Kidney tubule cell (primary cell): ENCODE measurements at places on chromosomes 7 and 10.

- DNase-seq, result no peak
Observed at GRCh38 chr10:132987671-132988571, 45.6 kb upstream of the CFAP46 start.

- peak; percentile 64 for DNase-seq
Observed at GRCh38 chr7:27423290-27423689, 180.7 kb downstream of the EVX1 start.

- peak; percentile 42 for DNase-seq
Observed at GRCh38 chr10:59839576-59839975, 66.8 kb downstream of the CCDC6 start.

DNA sequence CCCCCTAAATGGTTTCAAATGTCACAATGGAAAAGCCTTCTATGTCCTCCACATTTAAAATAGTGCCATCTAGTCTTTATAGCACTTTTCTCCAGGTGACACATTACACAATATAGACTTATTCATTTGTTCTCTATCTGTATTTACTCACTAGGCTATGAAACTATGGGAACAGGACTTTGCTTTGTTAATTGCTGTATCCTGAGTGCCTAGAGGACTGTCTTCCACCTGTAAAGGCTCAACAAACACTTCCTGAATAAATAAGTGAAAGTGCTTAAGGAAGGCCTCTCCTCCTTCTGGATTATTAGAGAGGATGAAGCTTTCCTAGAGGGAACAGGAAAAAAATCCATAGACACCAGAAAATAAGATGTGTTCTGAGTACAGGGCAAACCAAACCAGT, 397.6 kb upstream of the LRRN3 start:
- no peak for DNase-seq

DNA sequence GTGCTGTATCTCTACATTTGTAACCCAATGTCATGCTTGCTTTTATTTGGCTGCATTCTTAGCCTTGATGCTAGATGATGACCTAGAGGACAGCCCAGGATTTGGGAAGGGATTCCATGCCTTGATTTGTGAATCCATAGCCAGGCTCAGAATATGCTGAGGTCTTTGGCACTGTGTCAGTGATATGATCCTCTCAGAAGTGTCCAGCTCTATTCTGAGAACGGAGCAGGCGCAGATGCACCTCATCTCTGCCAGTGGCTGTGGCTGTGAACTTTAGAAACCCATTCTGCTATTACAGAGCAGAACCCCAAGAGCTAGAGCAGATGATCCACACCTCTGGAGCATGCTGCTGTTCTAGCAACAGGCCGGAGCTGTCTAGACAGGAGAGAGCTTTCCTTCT, 212.8 kb downstream of the TRIL start:
- no peak for DNase-seq

- no peak for DNase-seq
Observed at GRCh38 chr10:113533801-113534200, 19.1 kb upstream of the HABP2 start.

GRCh38 chr10:77581738-77582137, 55.9 kb downstream of the KCNMA1 start:
- DNase-seq, result no peak

DNA sequence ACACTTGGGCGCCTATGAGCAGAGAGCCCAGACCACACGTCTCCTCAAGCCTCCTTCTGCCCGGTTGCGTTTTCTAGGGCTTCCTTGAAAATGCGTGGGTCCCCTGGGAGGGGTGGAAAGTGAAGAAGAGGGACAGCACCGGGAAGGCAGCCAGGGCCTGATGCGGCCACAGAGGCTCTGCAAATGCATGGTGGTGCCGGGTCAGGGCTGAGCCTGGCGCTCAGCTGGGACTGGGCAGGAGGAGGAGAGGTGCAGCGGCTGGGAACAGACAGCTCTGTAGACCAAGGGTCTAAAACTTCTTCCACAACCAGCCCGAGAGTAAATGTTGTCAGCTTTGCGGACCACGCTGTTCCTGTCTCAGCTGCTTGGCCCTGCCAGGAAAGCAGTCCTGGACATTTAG, 1.6 kb downstream of the DPYSL4 start:
- no peak for DNase-seq

GRCh38 chr7:17195576-17195975, 102.9 kb upstream of the AHR start:
- peak; percentile 2 for DNase-seq

GRCh38 chr7:155987681-155988235, 175.5 kb upstream of the SHH start:
- no peak for DNase-seq

DNA sequence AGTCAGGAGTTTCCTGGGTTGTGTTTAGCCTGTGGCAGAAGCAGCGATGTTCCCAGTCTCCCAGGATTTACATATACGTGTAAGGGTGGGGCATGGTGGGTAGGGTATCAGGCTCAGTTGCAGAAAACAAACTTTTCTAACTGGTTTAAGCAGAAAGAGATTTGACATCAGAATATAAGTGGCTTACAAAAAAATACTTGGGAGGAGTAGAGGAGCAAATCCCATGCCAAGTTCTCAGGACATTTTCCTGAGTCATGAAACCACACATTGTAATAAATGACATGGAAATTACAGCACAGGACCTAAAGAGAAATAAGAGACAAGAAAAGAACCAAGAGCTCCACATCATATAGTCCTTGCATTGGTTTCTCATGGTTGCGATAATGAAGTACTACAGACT, 26.2 kb upstream of the FRMD4A start:
- peak; percentile 26 for DNase-seq

DNA sequence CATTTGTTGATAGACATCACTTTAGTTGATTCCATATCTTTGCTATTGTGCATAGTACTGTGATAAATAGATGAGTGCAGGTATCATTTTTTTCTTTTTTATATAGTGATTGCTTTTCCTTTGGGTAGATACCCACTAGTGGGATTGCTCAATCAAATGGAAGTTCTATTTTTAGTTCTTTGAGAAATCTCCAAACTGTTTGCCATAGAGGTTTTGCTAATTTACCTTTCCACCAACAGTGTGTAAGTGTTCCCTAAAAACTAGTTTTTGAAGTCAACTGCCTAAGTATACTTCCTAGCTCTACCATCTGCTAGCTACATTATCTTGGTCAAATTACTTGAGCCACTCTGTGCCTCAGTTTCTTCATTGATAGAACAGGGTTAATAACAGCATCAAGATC, 31.5 kb upstream of the RSBN1L start:
- no peak for DNase-seq

DNA sequence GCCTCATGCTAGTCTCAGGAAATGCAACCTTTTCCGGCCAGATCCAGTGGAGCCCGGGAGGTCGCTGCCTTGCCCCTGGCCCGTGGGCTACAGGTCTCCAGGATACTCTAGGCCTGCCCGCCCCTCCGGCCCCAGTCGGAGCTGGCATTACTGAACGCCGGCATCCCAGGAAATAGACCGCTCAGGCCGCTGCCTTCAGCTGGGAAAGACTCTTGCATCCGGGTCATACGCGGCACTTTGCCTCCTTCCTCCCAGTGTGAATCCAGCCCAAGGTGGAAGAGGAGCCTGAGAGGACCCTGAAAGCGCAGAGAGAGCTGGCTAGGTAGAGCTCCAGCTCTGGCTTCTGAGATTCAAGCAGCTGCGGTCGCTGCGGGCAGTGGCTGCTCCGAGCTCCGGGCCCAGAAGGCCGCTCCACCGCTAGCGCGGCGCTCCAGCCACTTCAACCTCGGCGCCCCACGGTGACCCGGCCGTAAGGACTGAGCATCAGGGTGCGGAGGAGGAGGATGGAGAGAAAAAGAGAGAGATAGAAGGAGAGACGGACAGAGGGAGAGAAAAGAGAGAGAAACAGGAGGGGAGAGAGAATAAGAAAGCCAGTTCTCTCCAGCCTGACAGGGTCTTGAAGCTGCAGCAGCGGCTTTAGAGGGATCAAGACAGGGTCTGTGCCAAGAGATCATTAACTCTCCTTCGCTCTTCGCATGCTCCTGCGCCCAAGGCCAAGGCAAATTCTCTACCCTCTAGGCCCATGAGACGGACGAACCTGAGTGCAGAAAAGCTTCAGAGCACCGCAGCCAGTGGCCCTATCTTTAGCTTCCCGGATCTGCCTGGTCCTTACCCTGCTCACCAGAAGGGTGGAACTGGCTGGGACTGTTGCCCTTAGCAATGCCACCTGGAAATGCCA, 1.8 kb upstream of the HOXA10 start:
- no peak for DNase-seq

DNA sequence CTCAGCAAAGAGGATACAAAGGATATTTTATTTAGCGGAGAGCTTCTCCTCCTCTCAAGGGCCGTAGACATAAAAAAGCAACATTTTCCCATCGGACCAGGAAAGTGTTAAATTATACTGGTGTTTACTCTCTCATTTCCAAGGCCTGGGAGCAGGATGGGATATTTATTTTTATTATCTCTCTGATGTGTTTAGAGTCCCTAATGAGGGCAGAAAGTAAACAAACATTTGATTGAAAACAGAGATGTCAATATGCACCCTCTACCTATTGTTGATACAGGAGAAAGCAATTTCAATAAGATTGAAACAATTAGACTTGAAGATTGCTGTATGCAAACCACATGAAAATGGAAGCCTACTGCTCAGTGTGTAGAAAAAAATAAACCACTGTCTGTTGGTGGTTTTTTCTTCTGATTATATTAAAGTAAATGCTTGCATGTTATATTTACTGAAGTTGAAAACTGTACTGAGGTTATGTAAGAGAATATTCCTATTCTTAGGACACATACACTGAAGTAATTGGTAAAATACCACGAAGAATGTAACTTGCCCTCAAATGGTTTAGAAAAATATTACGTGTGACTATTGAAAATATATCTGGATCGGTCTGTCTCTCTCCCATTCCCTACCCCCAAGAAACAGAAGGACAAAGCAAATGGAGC, 59.3 kb downstream of the ATXN7L1 start:
- no peak for DNase-seq

DNA sequence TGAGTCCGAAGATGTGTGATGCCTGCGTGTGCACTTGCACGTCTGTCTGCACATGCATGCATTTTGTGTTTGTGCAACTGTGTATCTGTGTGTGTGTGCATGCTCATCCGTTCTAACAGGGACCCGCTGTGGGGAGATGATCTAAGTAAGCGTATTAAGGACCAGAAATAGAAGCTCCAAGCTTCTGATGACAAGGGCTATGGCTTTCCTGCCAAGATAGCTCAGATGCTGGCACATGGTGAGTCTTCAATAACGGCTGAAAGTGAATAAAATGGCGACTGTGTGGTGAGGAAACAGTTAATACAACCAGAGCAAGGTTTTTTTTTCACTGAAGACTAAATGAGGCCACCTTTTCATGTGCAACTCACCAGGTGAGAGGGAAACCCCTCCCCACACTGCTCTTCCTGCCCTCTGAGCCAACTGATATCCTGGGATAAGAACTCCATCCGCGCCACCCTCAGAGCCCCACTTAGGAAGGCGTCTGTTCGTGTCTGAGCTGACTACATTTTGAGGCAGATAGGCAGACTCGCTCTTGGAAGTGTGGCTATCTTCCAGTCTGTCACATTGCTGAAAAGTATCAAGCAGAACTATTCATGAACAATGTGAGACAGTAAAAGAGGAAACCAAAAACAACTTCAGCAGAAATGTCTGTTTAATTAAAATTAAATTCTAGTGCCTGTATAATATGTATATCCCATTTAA, 47.4 kb upstream of the TCERG1L start:
- DNase-seq, result no peak
